ENCODE measurements at places on chromosomes 1 and 21. TPM values are rescaled to one million over a fixed set of nuclear protein-coding genes. Genes with fewer than 3 reads are reported as not detected.

Gene SH2D2A
- 282 TPM for total RNA-seq

Gene PCNT
- total RNA-seq = 61.2 TPM

Gene RSPH1
- not detected for total RNA-seq

Gene PKNOX1
- 23.1 TPM for total RNA-seq

Gene L1TD1
- not detected for total RNA-seq

Gene ADAM30
- not detected for total RNA-seq

Gene PGLYRP4
- not detected for total RNA-seq

Gene S100A3
- total RNA-seq = not detected

Gene TRIM62
- 3.2 TPM for total RNA-seq

Gene EEIG2
- 14.0 TPM for total RNA-seq

Gene EFNA3
- 3.6 TPM for total RNA-seq

Gene EDARADD
- total RNA-seq = 32.0 TPM

Gene LRRIQ3
- total RNA-seq = 0.17 TPM

Gene ECE1
- total RNA-seq = 133 TPM

Gene SLC19A2
- total RNA-seq = 12.1 TPM

Gene AKNAD1
- total RNA-seq = not detected

Gene DNMT3L
- not detected for total RNA-seq

Gene EDN2
- not detected for total RNA-seq

Gene MCM3AP
- total RNA-seq = 129 TPM

Gene AMPD1
- not detected for total RNA-seq

Gene SLAMF6
- 55.4 TPM for total RNA-seq

Gene OR2C3
- not detected for total RNA-seq

Gene DIO1
- not detected for total RNA-seq

Gene DMBX1
- not detected for total RNA-seq

Gene VWA5B1
- not detected for total RNA-seq

Gene PLEKHN1
- total RNA-seq = 2.8 TPM
